GM13976 (cell line): ENCODE measurements at places on chromosomes 2 and 18.
A peak's percentile ranks its signal among the peaks of the same experiment; 100 is the strongest.

DNA sequence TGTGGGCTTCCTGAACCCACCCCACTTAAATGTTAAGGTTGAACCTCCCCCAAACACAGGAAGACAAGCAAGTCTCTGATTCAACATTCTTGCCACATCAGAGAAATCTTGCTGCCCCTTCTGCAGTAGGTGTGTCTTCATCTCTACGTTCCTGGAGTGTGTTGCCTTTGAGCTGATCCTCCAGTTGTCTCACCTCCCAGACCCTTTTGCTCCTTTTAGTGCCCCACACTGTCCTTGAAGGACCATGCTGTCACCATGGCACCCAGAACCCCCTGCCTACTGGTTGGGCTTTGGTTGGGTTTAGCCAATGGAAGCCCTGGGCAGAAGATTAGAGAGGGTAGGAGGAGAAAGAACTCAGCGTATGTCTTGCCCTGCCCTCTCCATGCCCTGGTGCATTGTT, 10.7 kb downstream of the CAB39 start:
- DNase-seq = no peak

DNA sequence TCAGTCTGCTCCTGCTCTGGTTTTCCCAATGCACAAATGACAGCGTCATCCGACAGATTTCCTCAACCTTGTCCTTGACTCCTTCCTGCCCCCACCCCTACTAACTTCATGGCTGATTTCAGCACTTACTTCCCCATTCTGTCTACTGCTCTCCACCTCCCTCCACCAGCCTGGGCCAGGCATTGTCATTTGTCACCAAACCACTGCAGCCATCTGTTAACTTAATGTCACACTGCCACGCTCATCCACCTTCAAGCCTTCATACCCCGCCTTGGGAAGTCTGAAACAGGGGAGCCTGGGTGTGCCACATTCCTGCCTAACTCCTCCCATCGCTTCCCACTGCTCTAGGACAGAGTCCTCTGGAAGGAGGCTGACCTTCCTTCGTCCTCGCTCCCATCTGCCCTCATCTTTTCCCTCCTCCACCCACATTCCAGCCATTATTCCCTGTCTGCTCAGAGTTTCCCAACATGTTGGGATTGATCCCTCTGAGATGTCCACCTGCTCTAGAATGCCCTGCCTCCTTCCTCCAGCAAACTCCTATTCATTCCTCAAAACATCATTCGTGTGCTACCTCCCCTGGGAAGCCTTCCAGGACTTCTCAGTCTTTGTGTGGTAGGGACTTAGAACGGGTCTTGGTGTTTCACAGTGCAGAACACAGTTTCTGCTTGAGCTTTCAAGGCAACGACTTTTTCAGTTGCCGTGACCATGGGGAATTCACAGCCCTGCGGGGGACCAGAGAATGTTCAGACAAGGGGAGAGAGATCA, 42.2 kb upstream of the SMAD7 start:
- peak; percentile 69 for DNase-seq

DNA sequence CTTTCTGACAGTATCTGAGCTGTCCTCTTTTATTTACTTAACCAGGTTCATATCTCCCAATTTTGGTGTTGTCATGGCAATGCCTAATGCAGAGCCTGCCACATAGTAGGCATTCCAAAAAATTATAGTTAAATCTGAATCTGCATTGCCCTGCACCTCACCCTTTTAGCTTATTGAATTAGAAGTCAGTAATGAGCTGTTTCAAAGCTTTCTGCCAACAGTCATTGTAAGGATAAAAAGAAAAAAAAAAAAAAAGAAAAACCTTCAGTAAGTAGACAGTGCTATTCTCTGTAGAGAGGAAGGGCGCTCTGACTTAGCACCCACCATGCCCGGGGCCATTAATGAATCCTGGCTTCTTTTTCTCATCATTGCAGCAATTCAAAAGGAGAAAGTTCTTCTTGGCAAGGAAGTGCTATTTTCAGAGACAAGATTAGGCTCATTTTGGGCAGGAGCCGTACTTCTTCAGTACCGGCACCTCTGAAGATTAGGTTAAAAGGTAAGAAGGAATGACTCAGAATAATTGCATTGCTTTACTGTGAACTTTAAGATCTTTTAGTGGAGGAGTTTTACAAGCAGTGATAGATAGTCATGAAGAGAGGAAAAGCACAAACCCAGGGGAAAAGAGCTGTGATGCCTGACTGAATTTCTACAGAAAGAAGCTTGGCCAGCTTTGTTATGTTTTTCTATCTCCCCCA, 2041.2 kb upstream of the PIK3C3 start:
- DNase-seq = no peak

GRCh38 chr2:177906041-177906718, 166.4 kb downstream of the PDE11A start:
- DNase-seq = peak; percentile 54

DNA sequence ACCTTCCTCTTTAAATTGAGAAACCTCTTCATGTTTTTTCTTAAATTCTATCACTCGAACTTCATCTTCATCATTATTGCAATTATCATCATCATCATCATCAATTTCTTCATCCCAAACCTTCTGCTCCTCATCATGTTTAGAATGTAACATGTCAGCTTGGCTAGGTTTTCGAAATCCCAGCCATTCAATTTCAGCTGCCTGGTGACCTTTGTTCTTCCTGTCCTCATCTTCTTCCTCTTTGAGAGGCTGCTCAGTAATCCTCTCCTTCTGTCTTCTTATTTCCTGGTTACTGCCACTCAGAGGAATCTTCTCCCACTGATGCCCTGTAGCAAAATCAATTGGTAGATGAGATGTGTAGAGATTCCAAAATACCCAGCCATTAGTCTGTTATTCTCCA, 4.2 kb downstream of the ERMN start:
- DNase-seq = no peak

DNA sequence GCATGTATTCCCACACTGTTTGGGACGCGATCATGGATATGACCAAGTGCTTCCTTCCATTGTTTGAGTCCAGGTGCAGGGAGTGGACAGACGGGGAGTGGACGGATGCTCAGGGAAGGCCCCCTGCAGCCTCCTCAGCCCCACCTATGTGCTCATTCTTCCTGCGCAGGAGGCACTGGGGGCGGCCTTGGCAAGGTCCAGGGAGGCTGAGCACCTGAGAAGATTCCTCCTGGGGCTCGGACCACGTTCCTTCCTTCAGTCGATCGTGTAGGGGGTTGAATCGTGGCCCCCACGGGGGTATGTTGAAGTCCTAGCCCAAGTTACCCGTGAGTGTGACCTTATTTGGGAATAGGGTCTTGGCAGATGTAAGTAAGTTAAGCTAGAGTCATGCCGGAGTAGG, 60.4 kb downstream of the ASB1 start:
- no peak for DNase-seq

GRCh38 chr18:2961821-2962220, 51.1 kb downstream of the LPIN2 start:
- DNase-seq = no peak

DNA sequence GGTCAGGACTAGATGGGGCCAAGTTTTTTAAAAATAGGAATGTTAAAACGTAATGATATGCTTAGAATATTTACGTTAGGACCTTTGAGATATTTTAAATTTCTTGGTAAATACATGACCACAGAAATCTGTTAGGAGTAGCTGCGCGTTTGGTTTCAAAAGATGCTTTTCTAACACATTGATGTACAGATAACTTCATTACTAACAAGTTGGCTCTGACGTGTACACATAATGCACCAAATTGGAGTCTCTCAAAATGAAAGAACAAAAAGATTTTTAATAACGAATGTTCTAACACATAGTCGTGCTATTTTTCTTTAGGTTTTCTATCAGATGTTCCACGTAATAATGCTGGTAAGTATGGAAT, 608 bp downstream of the PHOSPHO2 start:
- no peak for DNase-seq
